ENCODE measurements at places on chromosomes 3 and 15.

DNA sequence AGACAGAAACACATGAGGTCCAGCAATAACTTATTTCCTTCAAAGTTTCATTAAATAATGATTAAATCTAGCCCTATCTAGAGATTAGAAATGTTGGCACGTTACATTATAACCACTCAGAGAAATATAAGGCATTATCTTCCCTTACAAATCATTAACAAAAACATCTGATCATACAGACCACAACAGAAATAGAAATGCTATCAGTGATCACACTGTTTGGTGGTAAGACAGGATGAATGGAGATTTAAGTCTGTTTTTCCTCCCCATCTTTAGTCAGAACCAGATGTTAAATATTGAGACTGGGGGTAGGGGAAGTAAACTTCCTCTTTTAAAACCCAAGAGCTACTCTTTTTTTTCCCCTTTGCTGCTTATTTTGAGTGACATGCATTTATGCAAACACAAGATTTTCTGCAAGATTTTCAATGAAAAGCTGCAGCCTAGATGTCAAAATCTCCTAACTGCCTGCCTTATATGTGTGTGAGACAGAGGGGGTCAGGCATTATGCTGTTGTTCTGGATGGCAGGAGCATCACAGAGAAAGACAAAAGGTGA is 70.4 kb downstream of the CBLB start:
- peaks cover 15% of the 10 kb centered on the region for H3K4me1 ChIP-seq
- no peaks in the 10 kb centered on the region for H3K27me3 ChIP-seq
- H3K4me3 ChIP-seq = no peak overlapping the region
- no peak overlapping the region for H3K27ac ChIP-seq

- H3K36me3 ChIP-seq = no peaks in the 10 kb centered on the region
- no peak for DNase-seq
- no peaks in the 10 kb centered on the region for H3K4me1 ChIP-seq
- H3K27me3 ChIP-seq = no peaks in the 10 kb centered on the region
These were observed 12.2 kb downstream of the APBA2 start for GRCh38 chr15:28897861-28898585.

- peaks cover 40% of the 10 kb centered on the region for H3K4me1 ChIP-seq
- no peak overlapping the region for H3K4me3 ChIP-seq
- no peak overlapping the region for H3K27ac ChIP-seq
- no peaks in the 10 kb centered on the region for H3K36me3 ChIP-seq
- peak; percentile 33 for DNase-seq
These were observed 146.9 kb upstream of the GADL1 start for GRCh38 chr3:31041161-31041978.

DNA sequence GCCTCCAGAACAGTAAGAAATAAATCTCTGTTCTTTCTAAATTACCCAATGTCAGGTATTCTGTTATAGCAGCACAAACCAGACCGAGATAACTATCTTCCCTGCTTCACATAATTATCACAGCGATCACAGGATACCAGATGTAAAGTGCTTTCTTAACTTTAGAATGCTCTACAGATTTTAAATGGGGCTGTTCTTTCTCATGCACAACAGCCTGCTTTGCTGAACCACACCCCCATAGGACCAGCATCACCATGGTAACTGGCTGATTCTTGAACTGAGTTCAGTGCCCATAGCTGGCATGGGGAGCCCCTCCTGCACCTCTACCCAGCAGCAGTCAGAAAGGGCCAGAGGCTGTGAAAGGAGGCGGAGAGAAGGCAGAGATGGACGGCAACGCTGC is 7.8 kb downstream of the CD80 start:
- H3K27ac ChIP-seq = no peak overlapping the region
- DNase-seq = no peak
- no peaks in the 10 kb centered on the region for H3K27me3 ChIP-seq
- no peak overlapping the region for H3K4me3 ChIP-seq
- no peaks in the 10 kb centered on the region for H3K36me3 ChIP-seq

DNA sequence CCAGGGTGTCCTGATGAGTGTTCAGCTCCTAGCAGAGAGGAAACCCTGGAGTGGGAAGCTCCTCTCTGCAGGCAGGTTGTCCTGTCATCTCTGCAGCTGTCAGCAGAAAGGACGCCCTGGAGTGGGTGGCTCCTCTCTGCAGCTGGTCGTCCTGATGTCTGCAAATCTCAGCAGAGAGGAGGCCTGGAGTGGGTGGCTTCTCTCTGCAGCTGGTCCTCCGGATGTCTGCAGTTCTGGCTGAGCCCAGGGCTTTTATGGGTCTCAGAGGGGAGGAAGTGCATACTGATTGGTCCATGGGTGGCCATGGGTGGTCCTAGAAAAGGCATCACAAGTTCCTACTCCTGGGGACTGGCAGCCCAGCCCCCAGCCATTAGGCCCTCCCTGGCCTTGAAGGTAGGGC is 102.6 kb upstream of the BNIP2 start:
- H3K36me3 ChIP-seq = no peaks in the 10 kb centered on the region
- H3K27me3 ChIP-seq = peaks cover 13% of the 10 kb centered on the region
- no peak overlapping the region for H3K4me3 ChIP-seq

DNA sequence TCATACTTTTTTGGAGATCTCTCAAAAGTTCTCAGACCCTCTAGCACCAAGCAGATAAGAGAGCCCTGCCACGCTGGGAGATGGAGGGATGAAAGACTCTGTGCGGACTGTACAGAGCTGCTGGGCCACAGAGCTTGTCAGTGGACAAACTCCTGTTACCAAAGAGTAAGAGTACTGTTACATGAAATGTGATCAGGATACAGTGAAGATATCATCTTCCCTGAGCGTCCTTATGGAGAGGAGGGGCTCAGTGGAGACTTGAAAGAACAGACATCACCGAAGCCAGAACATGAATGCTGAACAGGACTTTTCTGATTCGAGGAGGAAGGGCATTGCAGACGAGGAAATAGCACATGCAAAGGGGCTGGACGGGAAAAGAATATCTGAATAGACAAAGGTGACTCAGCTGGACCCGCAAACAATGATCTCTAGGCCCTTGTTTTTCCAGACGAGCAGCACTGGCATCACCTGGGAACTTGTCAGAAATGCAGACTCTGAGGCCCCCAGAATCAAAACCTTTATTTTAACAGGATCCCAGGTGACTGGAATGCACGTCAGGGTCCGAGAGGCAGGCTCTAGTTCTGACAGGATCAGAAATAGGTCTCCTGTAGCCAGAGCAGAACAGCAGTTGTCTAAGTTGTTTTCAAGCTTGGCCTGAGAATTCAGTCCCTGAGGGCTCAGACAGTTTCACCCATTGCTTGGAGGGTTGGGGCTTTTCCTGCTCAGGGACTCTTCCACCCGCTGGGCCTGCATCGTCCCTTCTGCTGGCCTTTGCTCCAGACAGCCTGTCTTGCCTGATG is 277.9 kb downstream of the RPLP1 start:
- no peaks in the 10 kb centered on the region for H3K36me3 ChIP-seq
- H3K4me1 ChIP-seq = no peaks in the 10 kb centered on the region
- no peak overlapping the region for H3K4me3 ChIP-seq
- DNase-seq = no peak

- DNase-seq = no peak
- H3K4me3 ChIP-seq = no peak overlapping the region
- H3K27ac ChIP-seq = no peak overlapping the region
- H3K4me1 ChIP-seq = peaks cover 36% of the 10 kb centered on the region
These were observed 251.6 kb upstream of the ZPLD1 start for GRCh38 chr3:102183186-102183585.

DNA sequence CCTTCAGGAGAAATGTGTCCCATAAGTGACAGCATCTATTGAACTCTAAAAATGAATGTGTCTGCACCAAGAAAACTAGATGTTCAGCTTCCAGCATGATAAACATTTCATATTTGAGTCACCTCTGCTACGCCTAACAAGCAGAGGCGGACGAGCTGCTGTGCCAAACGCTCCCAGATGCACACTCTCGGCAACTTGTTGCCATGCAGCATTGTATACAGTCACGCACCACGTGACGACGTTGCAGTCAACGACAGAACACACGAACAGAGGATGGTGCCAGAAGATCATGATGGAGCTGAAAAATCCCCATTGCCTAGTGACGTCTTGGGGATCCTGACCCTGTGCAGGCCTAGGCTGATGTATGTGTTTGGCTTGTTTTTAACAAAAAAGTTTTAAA is 137.5 kb downstream of the XXYLT1 start:
- H3K4me1 ChIP-seq = peaks cover 48% of the 10 kb centered on the region
- H3K36me3 ChIP-seq = peaks cover 4% of the 10 kb centered on the region
- H3K27me3 ChIP-seq = no peaks in the 10 kb centered on the region
- peak; percentile 60 for DNase-seq

DNA sequence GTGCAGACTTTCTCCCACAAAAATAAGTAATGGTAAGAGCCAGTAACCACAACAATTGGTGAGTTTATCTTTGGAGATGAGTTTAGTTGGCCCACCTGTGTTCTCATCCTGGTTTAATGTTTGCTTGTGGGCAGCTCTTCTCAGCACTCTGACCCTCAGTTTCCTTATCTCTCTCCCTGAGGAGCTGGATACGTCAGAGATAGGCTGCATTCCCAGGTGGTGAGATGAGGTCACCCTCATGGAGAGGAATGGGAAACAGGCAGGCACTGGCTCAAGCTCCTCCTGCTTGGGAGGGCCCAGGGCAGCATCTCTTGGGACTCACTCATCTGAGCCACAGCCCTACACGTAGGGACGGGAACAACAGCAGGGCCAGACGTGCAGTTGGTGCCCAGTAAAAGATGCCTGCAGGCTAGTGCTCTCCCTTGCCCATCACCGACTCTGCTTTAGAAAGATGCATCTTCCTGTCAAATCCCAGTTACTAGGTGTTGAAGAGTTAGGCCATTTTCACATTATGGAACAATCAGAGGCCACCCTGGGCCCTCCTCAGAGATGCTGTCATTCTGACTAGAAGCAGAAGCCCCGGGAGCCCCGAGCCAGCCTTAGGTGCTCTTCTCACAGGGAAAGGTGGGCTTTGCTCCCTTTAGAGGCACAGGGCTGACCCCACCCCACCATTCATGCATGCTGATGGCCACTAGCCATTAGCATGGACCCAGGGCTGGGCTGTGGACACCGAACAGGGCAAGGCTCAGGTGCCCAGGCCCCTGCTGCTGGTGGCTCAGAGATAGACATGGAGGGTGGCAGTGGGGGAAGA is 59.7 kb downstream of the GRIP2 start:
- peak; percentile 97 for DNase-seq
- peak overlapping the region; percentile 19 for H3K27ac ChIP-seq
- H3K4me1 ChIP-seq = peaks cover 18% of the 10 kb centered on the region
- H3K4me3 ChIP-seq = no peak overlapping the region

DNA sequence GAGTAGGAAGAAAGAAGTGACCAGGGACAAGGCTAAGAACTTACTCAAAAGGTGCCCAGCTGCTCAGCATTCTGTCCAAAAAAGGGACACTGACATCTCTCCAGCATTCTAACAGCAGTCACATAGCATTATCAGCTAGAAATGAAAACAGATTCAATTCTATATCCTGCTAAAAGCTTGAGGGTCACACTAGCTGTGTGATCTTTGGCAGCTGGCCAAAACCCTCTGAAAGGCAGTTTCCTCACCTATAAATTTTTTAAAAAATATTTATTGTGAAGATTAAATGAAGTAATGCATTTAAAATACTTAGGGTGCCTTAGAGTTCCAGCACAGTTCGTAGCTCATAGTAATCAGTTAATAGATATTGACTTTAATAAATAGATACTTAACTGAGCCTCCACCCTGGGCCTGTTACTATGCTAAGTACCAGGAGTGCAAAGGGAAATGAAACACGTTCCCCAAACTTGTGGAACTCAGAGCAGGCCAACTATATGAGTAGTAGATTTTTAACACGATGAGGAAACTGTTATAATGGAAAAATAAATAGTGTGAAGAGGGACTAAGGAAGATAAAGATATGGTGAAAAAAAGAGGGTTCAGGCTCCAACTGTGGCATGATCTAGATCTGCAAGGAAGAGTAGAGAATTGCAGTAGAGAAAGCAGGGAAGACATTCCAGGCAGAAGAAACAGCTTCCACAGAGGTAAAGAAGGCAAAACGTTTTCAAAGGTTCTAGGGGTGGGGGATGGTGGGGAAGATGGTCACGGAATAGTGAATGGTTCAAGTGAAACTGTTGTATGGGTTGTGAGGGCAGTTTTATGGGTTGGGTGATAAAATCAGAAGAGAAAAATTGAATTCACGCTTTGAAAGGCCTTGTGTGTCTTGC is 11.4 kb downstream of the CD86 start:
- no peaks in the 10 kb centered on the region for H3K4me1 ChIP-seq
- no peaks in the 10 kb centered on the region for H3K36me3 ChIP-seq
- no peak for DNase-seq
- no peak overlapping the region for H3K27ac ChIP-seq
- H3K4me3 ChIP-seq = no peak overlapping the region
- H3K27me3 ChIP-seq = no peaks in the 10 kb centered on the region

- H3K27me3 ChIP-seq = no peaks in the 10 kb centered on the region
- H3K36me3 ChIP-seq = no peaks in the 10 kb centered on the region
- no peak overlapping the region for H3K27ac ChIP-seq
- no peak overlapping the region for H3K4me3 ChIP-seq
- DNase-seq = no peak
These were observed 157.2 kb downstream of the PTPRG start for GRCh38 chr3:61718565-61718964.

GRCh38 chr15:25848325-25848724 is 14.8 kb downstream of the ATP10A start:
- H3K4me1 ChIP-seq = no peaks in the 10 kb centered on the region
- H3K4me3 ChIP-seq = no peak overlapping the region
- H3K27me3 ChIP-seq = no peaks in the 10 kb centered on the region
- H3K27ac ChIP-seq = no peak overlapping the region

GRCh38 chr3:155604967-155605366 is 139.9 kb downstream of the PLCH1 start:
- no peak overlapping the region for H3K27ac ChIP-seq
- H3K4me1 ChIP-seq = no peaks in the 10 kb centered on the region
- H3K4me3 ChIP-seq = no peak overlapping the region
- DNase-seq = no peak

DNA sequence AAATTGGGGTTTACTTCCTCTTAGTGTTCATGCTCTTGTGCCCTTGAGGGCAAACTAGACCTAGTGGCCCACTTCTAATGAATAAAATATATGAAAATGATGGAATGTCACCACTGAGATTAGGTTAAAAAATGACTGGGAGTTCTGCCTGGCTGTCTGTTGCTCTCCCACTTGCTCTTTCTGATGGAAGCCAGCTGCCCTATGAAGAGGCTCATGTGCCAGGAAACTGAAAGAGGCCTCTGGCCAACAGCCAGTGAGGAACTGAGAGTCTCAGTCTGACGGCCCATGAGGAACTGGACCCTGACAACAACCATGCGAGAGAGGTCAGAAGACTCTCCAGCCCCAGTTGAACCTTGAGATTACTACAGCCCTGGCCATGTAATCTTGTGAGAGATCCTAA is 107.1 kb upstream of the FHIT start:
- H3K4me3 ChIP-seq = no peak overlapping the region
- no peak overlapping the region for H3K27ac ChIP-seq
- no peaks in the 10 kb centered on the region for H3K36me3 ChIP-seq
- peaks cover 3% of the 10 kb centered on the region for H3K27me3 ChIP-seq
- no peaks in the 10 kb centered on the region for H3K4me1 ChIP-seq
- DNase-seq = no peak

DNA sequence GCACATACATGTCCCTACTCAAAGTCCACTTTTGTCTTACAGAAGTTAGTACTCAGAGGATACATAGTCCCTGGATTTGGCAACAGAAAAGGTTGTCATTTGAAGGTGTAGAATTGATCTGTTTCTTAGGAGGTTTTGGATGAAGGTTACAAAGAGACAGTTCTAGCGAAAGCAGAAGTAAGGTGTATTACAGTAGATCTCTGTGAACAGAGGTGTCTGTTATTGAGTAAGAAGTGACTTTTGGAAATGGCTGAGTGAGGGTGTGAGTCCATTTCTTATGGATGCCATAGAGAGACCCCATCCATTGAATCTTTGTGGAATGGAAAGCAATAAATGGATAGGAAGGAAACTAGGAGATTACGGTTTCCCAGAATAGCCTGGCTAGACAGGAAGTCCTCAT is 5.6 kb downstream of the ZNF662 start:
- H3K27ac ChIP-seq = no peak overlapping the region
- no peak for DNase-seq
